Mucosa of gallbladder (tissue), 1 donor: ENCODE measurements at places on chromosomes 2 and 18.
A peak's percentile ranks its signal among the peaks of the same experiment; 100 is the strongest.

DNA sequence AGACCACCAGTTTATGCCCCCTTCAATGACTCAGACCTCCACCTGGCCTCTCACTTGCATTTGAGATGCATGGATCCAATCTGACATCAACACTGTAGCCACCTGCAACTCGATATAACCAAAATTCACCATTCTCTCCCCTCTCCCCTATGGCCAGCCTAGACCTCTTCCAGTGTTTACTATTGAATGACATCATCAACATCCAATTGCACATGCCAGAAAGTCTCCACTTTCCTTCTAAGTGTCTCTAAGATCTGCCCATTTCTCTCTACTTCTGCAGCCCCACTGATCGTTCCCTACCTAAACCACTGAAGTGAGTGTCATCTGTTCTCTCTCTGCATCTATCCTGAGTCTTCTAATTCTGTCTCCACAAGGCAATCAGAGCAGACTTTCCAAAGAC lies 151.3 kb upstream of the APCDD1 start:
- no peak for DNase-seq

- no peak for DNase-seq
Observed at GRCh38 chr2:172070936-172071335, 14.4 kb upstream of the DLX1 start.

- no peak for DNase-seq
Observed at GRCh38 chr2:188720811-188721605, 253.2 kb upstream of the COL3A1 start.

DNA sequence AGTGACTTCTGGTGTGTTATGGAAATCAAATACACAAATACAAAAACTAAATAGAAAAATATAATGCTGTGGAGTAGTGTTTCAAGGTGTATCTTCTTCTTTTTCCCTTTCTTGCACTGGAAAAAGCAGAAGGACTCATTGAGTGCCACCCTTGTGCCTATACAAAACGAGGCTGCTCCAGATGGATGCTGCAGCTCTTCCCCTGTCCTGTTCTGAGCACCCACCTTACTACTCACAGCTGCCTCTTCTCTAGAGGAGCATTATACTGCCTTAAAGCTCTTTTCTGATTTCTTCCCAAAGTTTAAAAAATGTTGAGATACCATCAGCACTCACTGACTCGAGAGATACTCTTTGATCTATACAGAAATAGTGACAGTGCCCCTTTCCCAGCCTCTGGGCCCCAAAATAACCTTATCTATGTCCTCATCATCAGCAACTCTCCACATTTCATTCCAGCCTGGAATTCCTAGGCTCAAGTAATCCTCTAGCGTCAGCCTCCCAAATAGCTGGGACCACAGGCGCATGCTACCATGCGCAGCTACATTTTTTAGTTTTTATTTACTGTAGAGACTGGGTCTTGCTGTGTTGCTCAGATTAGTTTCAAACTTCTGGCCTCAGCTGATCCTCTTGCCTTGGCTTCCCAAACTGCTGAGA lies 1356.1 kb upstream of the NRXN1 start:
- DNase-seq: no peak

GRCh38 chr2:38398739-38399138 lies 21.7 kb upstream of the ATL2 start:
- DNase-seq: no peak

DNA sequence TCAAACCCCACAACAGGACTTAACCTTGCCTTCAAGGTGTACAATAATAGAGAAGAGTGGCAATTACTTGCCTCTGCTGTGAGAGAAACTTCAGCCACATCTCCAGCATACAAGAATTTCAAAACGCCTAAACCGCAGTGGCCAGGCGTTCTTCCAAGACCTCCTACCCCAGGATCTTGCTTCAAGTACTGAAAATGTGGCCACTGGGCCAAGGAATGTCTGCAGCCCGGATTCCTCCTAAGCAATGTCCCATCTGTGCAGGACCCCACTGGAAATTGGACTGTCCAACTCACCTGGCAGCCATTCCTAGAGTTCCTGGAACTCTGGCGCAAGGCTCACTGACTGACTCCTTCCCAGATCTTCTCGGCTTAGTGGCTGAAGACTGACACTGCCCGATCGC lies 2.8 kb upstream of the CYB5A start:
- no peak for DNase-seq

GRCh38 chr2:106886916-106887758 lies 1.2 kb upstream of the ST6GAL2 start:
- peak; percentile 83 for DNase-seq

DNA sequence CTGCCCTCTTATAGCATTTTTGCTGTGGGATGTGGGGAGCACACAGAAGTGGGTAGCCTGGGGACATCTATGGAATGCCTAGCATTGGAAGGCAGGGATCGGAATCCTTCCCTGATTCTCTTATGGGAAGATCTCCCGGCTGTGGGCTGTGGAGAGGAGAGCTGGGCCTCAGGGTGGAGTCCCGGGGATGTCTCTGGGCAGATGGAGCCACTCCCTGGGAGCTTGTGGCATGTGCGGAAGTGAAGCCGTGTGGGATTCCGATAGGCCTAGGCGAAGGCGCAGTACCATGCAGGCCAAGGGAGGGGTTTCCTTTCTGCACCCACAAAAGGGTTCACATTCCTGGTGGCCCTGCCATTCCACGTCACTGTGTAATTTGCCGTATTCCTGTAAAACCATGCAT lies 87.9 kb downstream of the GLI2 start:
- DNase-seq: no peak

DNA sequence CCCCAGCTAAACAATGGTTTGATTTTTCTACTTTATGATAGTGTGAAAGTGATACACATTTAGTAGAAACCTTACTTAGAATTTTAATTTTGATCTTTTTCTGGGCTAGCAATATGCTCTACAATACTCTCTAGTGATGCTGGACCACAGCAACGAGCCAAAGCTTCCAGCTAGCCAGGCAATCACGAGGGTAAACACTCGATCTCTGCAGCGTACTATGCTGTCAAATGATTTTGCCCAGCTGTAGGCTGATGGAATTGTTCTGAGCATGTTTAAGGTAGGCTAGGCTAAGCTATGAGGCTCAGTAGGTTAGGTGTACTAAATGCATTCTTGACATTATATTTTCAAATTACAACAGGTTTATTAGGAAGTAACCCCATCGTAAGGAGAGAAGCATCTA lies 207.5 kb downstream of the LRRTM4 start:
- DNase-seq: no peak

- DNase-seq: no peak
Observed at GRCh38 chr2:189899101-189899500, 114.9 kb downstream of the PMS1 start.

GRCh38 chr2:230932556-230933511 lies 7.8 kb upstream of the GPR55 start:
- no peak for DNase-seq

DNA sequence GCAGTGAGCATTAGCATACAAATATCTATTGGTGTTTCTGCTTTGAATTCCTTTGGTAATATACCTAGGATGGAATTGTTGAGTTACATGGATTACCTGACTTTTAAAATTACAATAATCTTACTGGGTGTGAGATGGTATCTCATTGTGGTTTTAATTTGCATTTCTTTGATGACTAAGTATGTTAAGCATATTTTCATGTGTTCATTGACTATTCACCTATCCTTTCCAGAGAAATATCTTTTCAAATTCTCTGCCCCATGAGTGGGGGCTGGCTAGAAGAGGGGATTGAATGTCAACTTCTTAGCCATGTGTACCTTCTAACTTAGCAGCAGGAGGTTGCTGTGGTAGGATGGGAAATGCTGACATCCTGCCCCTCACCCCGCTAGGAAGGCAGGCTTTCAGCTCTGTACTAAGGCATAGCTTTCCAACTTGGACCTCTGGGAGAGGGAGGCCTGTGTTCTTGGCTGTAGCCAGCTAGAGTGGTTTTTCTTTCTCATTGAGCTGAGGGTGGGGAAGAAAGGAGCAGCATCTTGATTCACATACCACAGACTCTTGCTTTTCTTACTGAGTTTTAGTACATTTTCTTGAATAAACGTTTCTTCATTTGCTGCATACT lies 63.3 kb upstream of the TTC27 start:
- no peak for DNase-seq

DNA sequence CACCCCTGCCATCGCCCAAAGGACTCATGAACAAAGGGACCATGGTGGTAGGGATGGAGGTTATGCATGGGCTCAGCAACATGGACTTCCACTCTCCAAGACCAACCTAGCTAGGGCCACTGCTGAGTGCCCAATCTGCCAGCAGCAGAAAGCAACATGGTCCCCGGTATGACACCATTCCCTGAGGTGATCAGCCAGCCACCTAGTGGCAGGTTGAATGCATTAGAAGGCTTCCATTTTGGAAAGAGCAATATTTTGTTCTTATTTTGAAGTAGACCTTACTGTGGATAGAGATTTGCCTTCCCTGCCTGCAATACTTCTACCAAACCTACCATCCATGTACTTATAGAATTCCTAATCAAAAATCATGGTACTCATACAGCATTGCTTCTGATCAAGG lies 99.8 kb downstream of the METTL4 start:
- no peak for DNase-seq

DNA sequence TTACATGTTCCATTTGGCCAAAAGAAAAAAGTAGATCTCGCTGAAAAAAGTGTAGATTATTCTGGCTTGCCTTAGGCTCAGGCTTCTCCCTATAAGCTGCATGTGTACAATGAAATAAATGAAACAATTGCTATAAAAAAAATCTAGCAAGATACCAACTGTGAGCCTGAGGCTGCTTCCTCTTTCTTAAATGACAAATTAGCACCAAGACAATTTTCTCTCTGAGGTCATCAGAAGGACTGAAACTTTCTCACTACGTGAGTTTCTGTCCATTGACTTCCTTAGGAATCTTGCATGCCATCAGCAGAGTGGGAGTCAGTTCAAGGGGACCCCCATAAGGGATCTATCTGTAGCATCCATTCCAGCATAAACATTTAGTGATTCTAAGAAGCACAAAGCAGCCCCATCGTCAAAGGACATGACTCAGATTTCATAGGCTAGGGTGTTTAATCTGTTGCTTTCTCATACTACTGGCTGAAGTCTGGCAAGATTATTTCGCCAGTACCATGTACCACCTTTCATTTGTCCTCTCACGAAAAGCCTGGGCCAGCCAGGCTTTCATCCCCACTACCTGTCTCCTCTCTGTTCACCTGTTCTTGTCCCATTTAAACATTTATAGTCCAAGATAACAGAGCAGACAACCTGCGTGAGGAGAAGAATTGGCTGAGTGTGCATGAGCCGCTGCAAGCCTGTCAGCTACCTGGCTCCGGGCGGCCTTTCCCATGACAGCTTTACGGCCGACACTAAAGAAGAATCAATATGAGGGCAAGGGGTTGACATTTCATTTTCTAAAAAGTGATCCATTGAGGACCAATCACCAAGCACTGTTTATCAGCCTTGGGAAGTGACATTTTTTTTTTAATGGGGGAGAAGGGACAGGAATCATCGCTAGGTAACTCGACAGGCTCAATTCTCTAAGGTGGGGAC lies 120.0 kb downstream of the EPHA4 start:
- DNase-seq: no peak

GRCh38 chr2:15808204-15808910 lies 132.0 kb upstream of the MYCN start:
- no peak for DNase-seq

GRCh38 chr2:66574701-66575624 lies 140.0 kb downstream of the MEIS1 start:
- DNase-seq: peak; percentile 75

DNA sequence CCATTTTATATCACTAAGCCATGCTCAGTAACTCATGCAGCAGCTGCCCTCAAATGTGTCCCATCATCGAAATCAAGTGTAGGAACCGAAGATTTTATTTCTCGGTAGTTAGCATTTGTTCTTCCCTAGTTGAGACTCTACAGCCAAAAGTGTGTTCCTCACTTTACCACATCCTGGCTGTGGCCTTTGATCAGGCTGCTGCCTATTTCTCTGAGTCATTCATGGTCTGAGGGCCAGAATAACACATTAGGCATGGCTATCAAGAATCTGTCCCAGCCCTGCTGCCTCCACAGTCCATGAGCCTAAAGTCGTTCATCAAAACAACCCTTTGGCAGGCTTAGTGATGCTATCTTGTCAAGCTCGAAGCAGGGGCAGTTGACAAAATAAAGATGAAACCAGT lies 300.1 kb downstream of the TDRD15 start:
- no peak for DNase-seq

DNA sequence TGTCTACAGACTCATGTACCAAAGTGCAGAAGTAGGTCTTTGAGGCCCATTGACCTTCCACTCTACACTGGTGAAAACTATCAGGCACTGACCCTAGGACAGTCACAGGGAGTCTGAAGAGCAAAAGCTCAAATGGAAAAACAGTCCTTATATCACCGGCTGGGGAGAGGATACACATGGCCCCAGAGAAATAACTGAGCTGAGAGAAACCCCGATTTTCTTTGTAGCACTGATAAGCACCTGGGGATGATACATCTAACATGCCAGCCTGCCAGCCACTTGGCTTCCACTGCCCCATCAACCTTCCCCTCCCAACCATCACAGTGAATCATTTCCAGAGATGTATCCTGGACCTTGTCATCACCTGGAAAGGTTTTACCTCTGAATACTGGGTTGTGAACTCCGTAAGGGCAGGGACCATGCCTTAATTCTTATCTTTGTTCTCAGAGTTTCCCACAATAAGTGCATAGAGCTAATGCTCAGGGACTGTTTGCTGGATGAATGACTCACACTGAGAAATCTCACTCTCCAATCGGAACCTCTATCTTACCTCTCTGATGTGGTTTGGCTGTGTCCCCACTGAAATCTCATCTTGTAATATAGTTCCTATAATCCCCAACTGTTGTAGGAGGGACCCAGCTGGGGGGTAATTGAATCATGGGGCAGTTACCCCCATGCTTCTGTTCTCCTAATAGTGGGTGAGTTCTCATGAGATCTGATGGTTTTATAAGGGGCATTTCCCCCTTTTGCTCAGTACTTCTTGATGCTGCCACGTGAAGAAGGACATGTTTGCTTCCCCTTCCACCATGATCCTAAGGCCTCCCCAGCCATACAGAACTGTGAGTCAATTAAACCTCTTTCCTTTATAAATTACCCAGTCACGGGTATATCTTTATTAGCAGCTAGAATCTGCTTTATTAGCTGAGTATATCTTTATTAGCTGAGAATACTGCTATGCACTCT lies 37.1 kb downstream of the EVA1A start:
- peak; percentile 52 for DNase-seq

DNA sequence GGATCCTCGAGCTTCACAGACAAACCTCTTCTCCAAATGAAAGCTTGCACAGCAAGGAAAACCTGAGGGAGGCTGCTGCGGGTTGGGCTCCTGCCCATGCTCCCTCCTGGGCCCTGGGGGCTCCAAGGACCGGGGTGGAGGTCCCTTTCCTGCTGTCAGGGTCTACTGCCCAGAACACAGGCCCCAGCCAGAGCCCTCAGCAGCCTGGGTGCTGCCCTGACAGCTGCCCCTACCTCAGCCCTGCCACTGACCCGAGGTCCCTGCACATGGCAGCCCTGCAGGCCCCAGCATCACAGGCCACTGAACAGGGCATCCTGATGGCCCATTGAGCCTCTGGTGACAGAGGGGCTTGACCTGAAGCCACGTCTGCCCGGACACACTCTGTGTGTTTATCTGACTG lies 41.0 kb downstream of the CROCC2 start:
- DNase-seq: no peak

- DNase-seq: no peak
Observed at GRCh38 chr2:24644032-24644431, 149.2 kb downstream of the PTRHD1 start.

GRCh38 chr2:96921561-96922319 lies 51.9 kb upstream of the SEMA4C start:
- no peak for DNase-seq
